HT-29 (cell line): ENCODE measurements at places on chromosomes 6 and 20. TPM values are rescaled to one million over a fixed set of nuclear protein-coding genes. Genes with fewer than 3 reads are reported as not detected.
A peak's percentile ranks its signal among the peaks of the same experiment; 100 is the strongest.

MYB gene
- total RNA-seq: 14.5 and 14.7 TPM in 2 replicates

HTR1E gene
- total RNA-seq: not detected in 2 replicates

RING1 gene
- 36.1 and 37.2 TPM in 2 replicates for total RNA-seq

MTFR2 gene
- total RNA-seq: 5.2 and 5.7 TPM in 2 replicates

TFAP2A gene
- 2.2 and 3.8 TPM in 2 replicates for total RNA-seq

DNA sequence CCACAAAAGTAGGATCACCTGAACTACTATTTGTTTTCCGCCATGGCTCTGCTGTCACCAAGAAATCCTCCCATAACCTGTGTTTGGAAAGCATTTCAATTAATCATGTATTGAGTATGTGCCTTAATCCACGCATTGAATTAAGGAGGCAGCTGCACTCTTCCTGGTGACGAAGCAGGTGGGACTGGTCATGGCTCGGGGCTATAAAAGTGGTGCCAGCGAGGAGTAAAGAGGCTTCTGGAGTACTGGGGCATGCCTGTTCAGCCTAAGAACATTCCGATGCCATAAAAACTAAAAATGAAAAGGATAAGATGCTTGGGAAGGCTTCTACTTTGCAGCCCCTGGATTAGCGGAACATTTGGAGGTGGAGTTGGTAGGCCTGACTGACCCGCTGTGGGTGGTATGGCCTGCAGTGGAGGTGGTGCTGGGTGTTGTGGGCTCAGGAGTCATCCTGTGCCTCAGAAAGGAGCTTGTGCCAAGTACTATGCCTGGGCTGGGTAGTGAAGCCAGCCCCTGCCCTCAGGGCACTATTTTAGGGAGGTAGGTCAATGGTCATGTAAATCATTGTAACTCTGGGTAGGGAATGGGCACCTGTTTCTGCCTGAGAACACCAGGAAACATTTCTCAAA, 110.5 kb downstream of the B3GAT2 start:
- no peak for DNase-seq

- DNase-seq: no peak
Observed at GRCh38 chr6:118372413-118372812, 175.7 kb upstream of the PLN start.

DNA sequence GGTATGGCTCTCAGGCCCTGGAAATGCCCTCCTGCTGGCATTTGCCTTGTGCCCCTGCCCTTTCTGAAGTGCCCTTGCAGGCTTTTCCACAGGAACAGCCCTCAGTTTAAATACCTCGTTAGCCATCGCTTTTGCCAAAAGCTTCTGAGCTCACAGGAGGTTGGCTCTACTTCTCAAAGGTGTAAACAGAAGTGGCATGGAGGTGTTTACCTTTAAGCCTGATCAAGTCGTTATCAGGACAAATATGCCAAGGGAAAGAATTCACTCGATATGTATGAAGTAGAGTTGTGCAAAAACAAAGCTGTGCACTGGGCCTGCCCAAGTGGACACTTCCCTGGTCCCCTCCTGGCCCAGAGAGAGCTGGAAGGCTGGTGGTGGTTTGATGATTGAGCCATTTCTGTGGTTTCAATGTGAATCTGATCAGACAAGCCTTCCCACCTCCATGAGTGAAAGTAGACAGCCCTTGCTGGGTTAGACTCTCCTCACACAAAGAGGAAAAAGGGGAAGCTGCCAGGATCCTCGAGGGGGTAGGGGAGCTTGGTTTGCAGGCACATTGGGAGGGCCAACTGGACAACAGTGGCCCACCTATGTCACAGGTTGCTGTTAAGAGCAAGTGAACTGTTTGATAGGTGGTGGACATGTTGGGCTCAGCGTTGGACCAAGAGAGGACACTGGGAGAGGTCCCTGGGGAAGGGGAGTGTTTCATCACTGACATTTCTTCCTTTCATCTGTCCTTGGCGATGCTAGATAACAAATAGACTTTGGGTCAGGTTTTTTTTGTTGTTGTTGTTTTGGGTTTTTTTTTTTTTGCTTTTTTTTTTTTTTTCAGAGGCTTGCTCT, 98.7 kb downstream of the ZDHHC14 start:
- no peak for DNase-seq

DNA sequence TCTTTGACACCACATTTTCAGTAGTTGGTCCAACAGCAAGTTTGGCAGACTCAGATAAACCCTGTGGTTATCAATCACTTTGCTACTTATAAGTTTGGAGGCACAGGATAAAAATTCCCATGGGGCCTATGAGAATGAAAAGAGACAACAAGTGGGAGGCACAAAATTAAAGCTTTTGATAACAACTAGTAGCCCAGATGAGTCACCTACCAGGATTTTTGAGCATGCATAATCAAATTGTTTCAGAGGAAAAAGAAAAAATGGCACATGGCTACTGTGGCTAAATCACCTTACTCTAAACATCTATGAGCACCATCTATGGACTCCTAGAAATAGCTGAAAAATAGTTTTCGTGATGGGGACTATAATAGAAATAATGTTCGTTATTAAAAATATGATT, 40.8 kb upstream of the BMP5 start:
- no peak for DNase-seq

- DNase-seq: peak; percentile 55
Observed at GRCh38 chr6:162442687-162443086, 284.9 kb downstream of the PRKN start.

- DNase-seq: peak; percentile 84
Observed at GRCh38 chr20:63957004-63957689, 931 bp upstream of the UCKL1 start.

DNA sequence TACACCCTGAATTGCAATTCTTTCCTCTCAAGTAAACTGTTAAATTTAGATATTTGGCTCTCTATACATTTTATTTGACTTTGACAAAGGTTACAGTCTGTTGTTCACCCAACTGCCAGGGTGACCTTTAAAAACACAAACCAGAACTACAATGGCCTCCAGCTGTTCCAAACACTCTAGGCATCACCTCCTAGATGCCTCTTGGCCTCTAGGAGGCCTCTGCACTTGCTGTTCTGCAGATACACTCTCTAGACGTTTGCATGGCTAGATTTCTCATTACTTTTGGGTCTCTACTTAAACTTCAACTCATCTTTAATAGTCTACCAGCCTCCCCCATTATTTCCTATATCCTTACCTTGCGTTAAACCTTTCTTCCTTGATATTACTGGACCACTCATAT, 102.8 kb upstream of the BEND3 start:
- DNase-seq: no peak

DNA sequence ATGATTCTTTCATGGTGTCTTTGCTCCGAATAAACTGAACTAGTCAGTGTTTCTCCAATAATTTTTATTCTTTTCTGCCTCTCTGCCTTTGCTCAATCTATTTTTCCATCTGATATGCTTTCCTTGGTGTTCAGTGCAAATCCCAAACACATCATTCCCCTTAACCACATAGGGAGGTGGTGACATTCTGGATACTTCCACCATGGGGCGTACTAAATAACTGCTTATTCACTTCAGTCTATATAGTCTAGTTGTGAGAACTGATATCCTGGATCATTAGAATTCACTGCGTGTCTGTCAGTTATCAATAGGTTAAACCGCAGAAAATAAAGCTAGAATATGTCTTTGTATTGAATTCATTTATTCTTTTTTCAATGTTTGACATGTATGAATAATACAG, 83.1 kb downstream of the KCNQ5 start:
- DNase-seq: peak; percentile 12

- no peak for DNase-seq
Observed at GRCh38 chr6:160163912-160164311, 42.3 kb downstream of the SLC22A1 start.

- DNase-seq: peak; percentile 80
Observed at GRCh38 chr6:30219244-30219643, 6.0 kb upstream of the TRIM26 start.

DNA sequence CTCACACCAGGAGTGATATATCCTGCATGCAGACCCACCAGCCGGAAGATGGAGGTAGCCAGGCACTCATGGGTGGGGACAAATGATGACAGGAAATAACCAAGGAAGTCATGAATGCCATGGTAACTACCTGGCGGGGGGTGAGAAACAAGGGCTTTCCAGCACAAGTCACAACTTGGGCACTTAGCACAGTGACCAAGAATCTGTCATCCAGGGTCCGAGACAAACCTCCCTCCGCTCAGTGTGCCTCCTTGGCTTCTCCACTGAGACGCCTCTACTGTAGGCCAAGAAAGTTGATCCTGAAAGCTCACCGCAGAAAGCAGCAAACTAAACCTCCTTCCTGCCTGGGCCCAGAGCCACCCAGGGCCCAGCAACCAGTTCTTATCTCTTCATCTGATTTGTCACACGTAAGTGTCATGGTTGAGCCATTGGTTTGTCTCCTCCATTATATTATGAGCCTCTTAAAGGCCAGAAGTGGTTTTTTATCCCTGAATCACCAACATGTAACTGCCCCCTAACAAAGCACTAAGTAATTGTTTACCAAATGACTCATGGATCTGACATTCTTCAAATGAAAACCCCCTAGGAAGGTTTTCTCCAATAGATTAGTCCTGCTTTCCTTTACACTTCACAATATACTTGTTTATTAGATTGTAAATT, 84.3 kb upstream of the TAB2 start:
- peak; percentile 80 for DNase-seq

DNA sequence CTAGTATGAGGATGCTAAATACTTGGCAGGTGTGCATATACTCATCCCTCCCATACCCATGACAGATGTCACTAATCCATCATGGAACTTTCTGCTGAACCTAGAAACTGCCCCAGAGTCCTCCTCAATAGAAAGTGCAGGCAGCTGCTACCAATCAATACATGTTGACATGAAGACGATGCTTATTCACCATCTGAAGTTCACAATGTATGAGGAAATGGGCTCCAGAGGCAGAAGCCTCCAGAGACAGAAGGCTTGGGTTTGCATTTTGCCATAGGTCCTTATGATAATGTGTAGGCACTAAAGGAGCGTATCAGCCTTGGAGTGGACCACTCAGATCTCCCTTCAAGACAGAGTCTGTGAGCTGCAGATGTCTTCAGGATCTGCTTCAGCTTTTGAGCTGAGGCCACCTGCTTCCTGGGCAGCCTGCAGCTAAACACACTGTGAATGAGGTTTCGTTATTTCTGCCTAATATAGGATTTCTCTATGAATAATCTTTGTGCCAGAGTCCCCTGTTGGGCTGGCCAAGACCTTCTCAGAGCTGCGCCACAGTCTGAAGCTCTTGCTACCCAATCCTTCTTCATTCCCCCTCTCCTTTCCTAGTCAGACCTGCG, 7.5 kb upstream of the KIAA1755 start:
- DNase-seq: no peak

- DNase-seq: no peak
Observed at GRCh38 chr20:10543480-10543879, 108.4 kb downstream of the SLX4IP start.

DNA sequence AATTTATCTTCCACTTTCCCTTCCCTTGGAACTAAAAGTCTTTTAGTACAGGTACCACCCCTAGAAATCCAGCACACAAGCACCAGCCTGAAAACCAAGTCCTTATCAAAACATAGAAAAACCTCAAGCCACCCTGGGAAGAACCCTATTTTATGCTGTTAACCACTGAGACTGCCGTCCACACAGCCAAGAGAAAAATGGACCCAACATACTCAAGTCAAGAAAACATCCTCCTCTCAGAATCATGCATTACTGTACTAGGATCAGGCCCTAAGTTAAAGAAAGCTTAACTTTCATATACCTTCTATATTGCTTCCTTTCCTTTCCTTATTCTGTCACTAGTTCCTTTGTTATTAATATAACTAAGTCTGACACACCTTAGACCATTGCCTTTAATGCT, 16.9 kb upstream of the GOPC start:
- no peak for DNase-seq

DNA sequence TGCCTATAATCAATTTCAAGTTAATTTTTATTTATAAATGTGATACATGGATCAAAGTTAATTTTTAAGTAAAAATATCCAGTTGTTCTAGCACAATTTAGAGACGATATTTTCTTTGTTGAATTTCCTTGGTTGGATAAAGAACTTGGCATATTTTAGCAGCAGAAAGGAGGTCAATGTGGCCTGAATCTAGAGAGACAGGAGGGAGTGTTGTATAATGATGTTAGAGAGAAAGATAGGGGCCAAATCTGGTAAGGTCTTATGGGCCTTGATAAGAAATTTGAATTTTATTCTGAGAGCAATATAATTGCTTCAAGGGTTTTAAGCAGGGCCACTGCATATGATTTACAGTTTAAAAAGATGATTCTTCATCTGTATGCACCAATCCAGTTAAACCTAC, 79.4 kb upstream of the OGFRL1 start:
- no peak for DNase-seq

DNA sequence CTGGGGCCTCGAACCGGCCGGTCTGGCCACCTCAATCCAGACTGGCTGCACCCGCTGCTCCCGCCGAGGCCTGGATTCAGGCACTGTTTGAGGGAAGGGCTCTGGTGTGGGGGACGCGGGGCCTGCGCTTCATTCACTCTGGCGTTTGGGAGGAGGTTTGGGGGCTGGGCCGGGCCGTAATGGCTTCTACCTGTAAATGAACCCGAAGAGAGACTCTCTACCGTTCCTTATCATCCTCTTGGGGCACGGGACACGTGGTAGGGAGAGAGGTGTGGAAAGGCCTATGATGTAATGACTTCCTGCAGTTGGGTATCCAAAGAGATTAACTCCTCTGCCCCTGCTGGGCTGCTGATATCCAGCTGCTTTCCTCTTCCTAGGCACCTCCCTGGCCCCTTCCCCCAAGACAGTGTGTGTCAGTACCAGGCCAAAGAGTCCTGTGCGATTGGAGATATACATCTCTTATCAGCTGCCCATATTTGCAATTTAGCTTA, 1.8 kb downstream of the FOXO3 start:
- peak; percentile 88 for DNase-seq

- DNase-seq: no peak
Observed at GRCh38 chr6:22411376-22412105, 114.7 kb upstream of the PRL start.
